Skeletal muscle tissue (tissue), 5 donors: ENCODE measurements at places on chromosomes 2 and 18. TPM values are rescaled to one million over a fixed set of nuclear protein-coding genes. Genes with fewer than 3 reads are reported as not detected.

PRKD3 gene
- total RNA-seq: 48.5 TPM

TACR1 gene
- under 0.01 TPM for total RNA-seq

DNAJC5G gene
- under 0.01 TPM for total RNA-seq

CHMP3 gene
- total RNA-seq: 42.8 TPM

BCL11A gene
- total RNA-seq: 4.2 TPM
